Muscle of leg (tissue), 16 donors: ENCODE measurements at places on chromosomes 2 and 18. TPM values are rescaled to one million over a fixed set of nuclear protein-coding genes. Genes with fewer than 3 reads are reported as not detected.

DNA sequence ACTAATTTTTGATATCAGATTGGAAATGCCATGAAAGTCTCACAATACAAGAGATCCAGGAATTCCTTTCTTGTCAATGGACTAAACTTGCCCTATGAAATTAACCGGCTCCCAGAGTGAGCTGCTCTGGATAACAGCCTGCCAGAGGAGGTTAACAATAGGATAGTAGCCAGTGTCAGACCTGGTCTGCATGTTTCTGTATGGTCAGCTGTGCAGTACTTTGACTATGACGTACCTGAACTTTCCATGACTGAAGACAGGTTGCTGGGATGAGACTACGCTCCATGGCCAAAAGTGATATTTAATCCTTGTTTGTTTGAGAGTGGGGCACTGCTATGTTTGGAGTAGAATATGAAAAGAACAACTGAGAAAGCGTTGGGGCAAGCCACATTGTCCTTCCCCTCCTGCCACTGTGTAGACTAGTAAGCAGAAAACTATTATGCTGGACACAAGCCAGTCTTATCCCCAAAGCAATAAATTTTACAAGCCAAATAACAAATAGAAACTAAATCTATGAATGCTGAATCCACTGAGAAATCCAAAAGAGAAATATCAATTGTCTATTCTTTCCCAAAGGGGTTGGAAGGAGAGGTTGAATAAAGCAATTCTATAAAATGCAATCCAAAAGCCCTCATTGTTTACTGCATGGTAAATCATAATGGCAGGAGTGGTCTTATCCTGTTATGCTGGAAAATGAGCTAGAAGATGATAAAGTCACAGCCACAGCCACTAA, 115.5 kb upstream of the CYP26B1 start:
- DNase-seq = no peak

DNA sequence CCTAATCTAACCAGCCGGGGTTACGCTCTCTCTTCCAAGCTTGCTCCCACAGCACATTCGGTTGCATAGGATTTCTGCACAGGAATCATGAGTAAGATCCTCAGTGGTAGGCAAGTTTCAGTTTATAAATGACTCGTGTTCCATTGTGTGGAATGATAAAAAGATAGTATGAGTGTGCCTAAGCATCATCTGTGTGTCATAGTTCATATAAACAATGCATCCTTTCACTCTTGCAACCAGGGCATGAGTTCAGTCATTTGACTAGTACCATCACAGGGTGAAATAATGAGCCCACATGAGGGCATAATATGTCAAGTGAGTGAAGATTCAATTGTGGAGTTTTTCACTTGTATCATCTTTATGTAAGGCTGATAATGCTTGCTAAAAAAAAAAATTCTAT, 417.1 kb upstream of the CDH2 start:
- DNase-seq = no peak

The GAD1 gene
- polyA plus RNA-seq = 0.79 TPM

The RTP5 gene
- polyA plus RNA-seq = not detected

DNA sequence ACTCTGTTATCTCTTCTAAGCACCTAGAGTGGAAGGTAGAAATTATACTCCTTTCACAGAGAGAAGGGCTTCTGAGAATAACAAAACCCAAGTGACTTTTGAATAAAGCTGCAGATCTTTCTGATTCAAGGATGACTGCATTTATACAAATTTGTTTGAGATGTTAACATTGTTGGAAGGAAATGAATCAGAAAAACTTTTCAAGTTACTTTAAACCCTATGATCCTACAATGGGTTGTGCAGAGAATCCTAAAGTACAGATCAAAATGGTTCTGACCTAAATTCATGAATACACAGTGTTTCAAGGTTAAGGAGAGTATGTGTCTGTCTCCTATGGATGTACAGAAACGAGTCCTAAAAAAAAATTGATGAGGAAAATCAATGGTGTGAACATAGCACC, 1.8 kb downstream of the RFTN2 start:
- peak; percentile 28 for DNase-seq

The SLC14A1 gene
- polyA plus RNA-seq = 0.85 TPM

DNA sequence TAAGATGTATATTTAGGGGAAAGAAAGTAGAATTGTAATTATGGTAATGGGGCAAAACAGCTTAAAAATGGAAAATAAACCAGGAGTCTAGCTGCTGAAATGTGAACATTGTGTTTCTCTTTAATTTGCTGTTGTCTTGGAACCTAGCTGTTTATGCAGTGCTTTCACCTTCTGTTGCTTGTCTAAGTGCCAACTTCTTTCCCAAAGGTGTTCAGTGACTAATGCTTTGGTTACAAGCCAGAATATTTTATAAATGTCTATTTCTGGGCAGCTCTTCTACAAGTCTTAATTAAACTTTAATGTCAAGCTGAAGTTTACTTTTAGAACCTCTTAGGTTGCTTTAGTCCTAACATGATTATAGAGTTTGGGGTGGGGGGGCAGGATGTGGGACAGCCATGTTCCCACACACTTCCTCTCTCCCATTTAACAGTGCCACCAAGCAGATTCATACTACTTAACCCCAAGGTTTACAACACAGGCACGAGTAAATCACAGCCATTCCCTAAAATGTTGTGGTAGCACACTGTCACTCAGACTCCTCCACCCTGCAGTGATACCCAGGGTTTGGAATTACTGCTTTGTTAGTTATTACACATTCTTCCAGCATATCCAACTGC, 60.6 kb downstream of the ITGA4 start:
- peak; percentile 14 for DNase-seq

DNA sequence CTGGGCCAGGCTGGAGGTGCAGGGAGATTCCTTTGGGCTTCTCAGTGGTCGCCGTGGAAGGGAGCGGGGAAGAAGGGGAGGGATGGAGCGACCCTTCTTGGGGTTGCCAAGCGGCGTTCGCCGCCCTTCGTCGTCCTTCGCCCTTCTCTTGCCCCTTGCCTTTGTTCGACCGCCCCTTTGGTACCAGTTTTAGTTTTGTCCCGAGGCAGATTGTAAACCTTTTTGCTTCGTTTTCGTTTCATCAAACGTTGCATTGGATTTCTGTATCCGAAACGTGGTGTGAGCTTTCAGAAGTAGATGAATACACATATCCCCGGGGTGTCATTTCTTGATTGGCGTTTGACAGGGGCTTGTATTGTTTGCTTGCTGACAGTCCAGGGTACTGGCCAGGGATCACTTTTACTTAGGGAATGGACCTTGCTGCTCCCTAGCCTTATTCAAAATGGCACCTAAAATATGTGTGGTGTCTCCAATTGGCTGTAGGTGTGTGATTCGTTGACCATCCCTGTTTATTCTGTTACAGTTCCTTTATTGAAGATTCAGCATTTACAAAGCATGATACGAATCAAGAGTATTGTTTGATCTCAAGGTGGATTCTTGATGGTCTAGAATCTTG, 788 bp downstream of the USP14 start:
- DNase-seq = peak; percentile 15

GRCh38 chr2:118292991-118293390, 204.7 kb downstream of the INSIG2 start:
- DNase-seq = peak; percentile 71

DNA sequence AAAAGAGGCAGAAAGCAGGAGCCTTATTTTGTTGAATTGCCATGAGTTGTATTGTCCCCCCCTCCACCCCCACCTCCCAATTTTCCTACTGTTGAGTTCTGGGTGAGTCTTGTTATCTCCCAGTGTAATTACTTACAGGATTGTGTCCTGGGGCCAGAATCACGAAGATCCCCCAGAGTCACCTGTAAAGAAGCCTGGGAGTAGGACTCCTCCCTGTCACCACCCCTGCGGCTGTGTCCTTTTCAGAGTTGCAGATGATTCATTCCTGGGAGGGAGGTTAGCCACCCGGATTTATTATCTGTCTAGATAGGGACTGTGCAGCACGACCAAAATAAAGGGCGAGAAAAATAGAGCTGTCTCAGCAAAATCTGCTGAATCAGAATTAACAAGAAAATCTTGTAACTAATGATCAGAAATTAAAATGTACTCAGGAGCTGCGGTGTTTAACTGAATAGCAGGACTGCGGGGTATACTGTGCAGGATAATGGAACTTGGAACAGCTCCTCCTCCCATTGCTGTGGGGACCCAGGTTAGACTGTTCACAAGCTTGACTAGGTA, 81.7 kb upstream of the CAPN13 start:
- no peak for DNase-seq

The DAW1 gene
- 0.08 TPM for polyA plus RNA-seq

GRCh38 chr2:233818639-233819621, 35.4 kb downstream of the HJURP start:
- no peak for DNase-seq

The FBXO11 gene
- polyA plus RNA-seq = 43.4 TPM

DNA sequence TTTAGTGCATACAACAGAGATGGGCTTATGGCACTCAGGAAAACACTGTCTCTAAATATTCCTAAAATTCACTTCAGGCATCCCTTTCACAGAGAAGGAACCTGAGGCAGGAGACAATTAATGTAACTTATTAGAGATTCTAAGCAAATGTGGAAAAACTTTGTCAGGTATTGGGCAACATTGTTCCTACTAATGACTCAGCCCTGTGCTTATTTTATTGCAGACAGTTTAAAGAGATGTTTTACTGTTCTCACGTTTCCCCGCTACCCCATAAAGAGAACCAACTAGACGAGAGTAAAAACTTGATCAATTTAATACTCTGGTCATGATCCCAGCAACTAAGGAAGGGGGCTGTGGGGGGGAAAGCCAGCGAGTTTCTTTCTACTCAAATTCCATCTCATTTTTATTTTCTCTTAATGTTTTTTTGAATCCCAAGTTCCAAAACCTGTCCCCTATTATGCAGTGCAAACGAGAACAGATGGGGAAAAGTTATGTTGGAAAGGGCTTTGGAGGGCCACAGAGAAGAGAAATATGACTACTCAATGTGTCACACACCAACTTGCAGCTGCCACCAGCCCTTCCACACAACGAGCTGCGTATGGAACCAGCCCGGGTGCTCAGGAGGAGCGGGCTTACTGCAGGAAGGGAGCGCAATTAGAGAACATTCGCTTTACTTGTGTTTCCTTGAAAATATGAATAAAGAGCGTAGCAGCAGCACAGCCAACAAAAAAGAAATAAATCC, 18.7 kb upstream of the ACVR1 start:
- DNase-seq = peak; percentile 61

- DNase-seq = peak; percentile 24
These were observed 134.8 kb upstream of the DOCK10 start for GRCh38 chr2:225177098-225177497.

The NEUROD1 gene
- polyA plus RNA-seq = not detected

The QPCT gene
- polyA plus RNA-seq = 9.5 TPM

The PAIP2B gene
- 5.0 TPM for polyA plus RNA-seq

DNA sequence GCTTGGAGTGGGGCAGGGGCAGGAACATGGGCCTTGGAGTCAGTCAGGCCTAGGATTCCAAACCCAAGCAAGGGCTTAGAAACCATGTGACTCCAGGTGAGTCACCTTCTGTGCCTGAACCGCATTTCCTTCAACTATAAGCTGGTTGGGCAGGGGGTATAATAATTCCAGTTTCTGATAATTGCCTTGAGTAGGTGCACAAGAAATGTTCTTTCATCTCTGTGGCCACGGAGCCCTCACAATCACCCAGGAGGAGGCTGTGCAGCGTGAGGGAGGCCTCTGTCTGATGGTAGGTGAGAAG, 112.1 kb upstream of the HAAO start:
- no peak for DNase-seq

- DNase-seq = peak; percentile 69
These were observed 54.6 kb downstream of the ZFP36L2 start for GRCh38 chr2:43171789-43172188.

DNA sequence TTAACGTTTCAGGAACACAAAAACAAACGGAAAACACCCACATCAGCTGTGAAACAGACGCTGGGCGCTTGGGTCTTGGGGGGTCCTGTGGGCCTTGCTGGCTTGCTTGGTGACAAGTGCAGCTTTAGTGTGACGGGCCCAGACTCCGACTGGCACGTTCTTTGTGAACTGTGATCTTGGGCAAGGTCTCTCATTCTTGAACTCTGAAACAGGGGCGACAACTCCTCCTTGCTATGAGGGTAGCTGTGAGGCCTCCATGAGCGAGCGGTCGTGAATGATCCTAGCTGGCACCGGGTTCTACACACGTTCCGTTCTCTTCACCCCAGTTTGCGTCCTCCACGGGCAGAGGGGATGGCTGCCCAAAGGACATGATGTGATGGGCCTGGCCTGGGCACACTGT, 8.7 kb upstream of the COLEC11 start:
- no peak for DNase-seq

DNA sequence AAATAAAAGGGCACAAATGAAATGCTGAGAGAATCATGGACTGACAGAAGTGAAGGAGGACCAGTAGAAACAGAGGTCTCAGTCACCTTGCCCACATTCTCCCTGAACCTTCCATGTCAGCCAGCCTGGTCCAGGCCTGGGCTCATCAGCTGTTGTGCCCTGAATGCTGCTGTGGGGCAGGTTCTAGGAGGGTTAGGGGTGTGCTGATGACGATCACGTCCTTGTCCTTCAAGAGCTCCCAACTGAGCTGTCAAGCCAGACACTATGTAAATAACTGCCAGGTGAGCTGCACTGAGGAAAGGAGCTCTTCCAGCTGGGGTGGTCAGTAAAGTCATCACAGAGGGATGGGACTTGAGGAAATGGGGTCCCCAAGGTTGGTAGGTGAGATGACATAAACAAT, 156.5 kb downstream of the SMAD2 start:
- DNase-seq = no peak

The RPL31 gene
- polyA plus RNA-seq = 4,582 TPM

DNA sequence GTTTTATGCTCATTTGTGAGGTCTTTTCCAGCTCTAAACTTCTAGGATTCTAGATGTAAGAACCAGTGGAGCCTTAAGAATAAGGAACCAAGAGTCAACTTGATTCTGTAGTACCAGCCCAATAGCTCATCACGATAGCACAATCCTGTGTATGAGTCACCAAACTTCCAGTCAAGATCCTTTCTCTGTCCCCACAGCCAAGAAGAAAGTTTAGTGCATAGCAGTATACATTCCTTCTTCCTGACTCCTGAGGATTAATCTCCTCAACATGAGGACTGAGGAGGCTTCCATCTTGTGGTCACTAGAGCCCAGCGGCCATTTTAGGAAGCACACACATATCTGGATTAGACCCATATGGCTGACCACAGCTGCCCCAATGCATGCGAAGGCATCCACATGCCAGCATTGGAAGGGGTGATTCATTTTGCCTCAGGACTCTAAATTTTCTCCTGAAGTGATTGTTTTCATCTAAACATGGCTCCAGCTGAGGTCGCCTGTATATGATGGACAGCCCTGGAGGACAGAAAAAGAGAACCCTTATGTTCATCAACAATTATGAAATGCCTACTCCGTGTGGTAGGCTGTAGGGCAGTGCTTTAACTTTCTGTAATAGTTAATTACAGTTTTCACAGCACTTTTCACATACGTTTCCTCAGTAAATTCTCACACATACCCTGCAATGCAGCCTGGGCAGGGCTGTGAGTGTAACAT, 53.5 kb downstream of the RASGRP3 start:
- no peak for DNase-seq
